ENCODE measurements at places on chromosomes 16 and 17.

- no peak for DNase-seq
Measured at GRCh38 chr16:19130385-19130784, 16.6 kb downstream of the ITPRIPL2 start.

GRCh38 chr16:13767215-13767614 lies 152.7 kb upstream of the ERCC4 start:
- DNase-seq: no peak

DNA sequence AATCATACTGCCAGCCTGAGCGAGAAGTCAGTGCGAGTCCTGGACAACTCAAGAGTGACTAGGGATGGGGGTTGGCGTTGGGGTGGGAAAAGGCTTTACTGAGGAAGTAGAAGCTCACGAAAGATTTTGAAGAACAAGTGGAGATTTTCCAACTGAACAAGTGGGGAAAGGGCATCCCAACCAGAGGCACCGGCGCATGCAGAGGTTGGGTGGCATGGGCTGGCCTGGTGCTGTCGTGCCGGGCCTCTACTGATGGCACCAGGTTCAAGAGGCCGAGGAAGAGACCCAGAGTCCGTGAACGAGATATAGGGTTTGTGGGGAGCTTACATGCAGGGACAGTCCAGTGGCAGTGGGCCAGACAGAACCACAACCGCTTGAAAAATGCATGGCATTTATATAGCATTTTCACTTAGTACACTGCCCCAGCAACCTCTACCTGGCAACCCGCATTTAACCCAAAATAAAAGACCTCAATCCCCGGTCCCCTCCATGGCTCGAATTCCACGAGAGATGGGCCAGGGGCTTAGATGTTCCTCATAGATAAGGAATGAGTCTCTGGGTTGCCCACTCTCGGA lies 7.7 kb upstream of the ITGA3 start:
- no peak for DNase-seq

GRCh38 chr17:7940743-7941142 lies 8.7 kb downstream of the CNTROB start:
- no peak for DNase-seq

GRCh38 chr17:57556977-57557376 lies 188.1 kb downstream of the CCDC182 start:
- DNase-seq: no peak

GRCh38 chr17:75116737-75117136 lies 7.0 kb downstream of the ARMC7 start:
- no peak for DNase-seq

DNA sequence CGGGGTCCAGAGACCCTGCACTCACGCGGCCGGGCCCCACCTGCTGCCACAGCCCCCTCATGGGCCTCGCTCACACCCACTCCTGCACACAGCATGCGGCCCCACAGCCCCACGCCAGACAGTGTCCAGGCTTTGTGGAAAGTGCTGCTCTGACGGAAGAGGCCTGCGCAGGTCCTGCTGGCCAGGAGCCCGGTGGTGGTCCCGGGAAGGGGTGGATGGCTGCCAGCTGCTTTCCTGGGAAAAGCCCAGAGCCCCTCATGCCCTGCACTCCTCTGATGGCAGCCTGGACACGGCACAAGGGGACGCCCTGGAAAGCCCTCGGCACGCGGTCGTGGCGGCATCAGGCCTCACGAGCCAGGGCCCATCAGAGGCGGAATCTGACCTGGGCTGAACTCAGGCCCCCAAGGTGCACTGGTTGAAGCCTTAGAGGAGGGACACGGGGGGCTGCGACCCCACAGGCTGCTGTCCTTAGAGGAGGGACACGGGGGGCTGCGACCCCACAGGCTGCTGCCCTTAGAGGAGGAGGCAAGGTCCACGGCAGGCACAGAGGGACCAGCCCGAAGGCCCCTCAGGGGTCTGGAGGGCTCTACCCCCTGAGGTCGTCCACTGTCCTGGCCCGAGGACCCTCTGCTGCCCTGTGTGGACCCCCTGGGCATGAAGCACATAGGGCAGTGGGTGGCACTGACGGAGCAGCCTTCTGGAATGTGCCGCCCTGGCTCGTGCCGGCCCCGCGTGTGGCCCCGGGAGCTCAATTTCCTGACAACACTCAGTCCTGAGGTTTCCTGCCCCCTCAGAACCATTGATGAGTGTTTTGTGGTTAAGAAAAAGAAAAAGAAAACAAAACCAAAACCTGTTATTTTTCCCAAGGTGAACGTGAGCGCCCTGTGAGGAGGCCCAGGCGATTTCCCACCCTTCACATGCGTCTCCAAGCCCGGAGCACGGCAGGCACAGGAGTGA lies 22.1 kb downstream of the SOX8 start:
- peak; percentile 47 for DNase-seq

GRCh38 chr16:8998108-8998507 lies 34.4 kb upstream of the USP7 start:
- DNase-seq: no peak

DNA sequence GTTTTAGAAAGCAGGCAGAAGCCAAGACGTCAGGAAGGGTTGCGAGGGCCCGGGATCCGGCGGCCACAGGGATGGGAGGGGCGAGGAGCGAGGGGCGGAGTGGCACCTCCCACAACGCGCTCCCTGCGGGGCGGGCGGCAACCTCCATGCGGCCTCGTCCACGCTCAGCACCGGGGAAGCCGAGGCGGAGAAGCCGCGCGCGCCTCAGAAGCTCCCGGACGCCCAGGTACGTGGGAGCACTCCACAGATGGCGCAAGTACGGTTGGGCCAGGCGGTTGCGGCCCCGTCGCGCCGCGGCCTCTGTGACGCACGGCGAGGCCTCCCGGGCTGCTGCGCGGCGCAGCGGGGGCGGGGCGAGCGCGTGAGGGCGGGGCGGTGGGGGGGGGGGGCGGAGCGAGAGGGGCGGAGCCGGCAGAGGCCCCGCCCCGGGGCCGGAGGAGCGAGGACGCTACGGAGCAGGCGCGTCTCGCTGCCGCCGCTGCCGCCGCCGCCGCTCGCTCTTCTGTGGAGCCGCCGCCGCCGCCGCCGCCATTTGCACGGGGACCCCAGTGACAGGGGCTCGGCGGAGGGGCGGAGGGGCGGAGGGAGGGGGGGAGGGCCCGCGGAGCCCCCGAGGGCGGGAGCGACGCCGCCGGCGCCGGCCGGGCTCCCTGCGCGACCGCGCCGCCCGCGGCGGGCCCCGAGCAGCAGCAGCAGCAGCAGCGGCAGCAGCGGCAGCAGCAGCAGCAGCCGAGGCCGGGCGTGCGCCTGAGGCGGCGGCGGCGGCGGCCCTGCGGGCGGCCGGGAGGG lies at the start of gene TENT4B:
TENT4B (plus strand) TSS at position 500 of the 789 bp plus-strand sequence. CDS start 316 bp downstream, outside the sequence.
- DNase-seq: peak; percentile 85

- DNase-seq: no peak
Measured at GRCh38 chr17:30389756-30390300, 11.1 kb downstream of the CPD start.

- no peak for DNase-seq
Measured at GRCh38 chr16:54459509-54460262, 173.1 kb upstream of the IRX3 start.

- DNase-seq: no peak
Measured at GRCh38 chr17:38341035-38341721, 2.6 kb downstream of the GPR179 start.

DNA sequence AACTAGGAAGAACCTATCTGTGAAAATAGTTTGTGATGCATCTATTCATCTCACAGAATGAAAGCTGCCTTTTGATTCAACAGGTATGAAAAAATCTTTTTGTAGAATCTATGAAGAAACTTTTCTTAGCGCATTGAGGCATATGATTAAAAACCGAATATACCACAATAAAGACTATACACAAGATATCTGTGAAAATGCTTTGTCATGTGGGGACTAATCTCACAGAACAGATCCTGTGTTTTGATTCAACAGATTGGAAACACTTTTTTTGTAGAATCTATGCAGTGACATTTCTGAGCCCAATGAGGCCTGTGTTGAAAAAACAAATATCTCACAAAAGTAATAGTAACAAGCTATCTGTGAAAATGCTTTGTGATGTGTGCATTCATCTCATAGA lies 2247.5 kb downstream of the TP53TG3F start:
- no peak for DNase-seq

- DNase-seq: no peak
Measured at GRCh38 chr17:50972577-50972976, 106.4 kb upstream of the TOB1 start.

DNA sequence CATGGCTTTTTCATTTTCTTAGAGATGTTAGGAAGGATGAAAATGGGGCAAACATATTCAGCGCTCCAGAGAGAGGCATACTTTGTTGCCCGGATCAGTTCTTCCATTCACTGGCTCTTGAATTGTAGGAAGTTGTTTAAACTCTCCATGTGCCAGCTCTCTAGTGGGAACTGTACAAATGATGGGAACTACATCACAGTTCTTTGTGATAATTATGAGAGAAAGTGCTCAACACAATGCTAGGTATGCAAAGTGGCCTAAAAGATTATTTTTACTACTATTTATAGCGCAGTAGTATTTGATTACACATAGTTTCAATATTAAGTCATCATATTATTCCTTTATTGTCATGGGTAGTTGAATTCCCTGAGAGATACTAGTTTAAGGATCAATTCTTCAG lies 268.5 kb downstream of the RBFOX1 start:
- DNase-seq: no peak

DNA sequence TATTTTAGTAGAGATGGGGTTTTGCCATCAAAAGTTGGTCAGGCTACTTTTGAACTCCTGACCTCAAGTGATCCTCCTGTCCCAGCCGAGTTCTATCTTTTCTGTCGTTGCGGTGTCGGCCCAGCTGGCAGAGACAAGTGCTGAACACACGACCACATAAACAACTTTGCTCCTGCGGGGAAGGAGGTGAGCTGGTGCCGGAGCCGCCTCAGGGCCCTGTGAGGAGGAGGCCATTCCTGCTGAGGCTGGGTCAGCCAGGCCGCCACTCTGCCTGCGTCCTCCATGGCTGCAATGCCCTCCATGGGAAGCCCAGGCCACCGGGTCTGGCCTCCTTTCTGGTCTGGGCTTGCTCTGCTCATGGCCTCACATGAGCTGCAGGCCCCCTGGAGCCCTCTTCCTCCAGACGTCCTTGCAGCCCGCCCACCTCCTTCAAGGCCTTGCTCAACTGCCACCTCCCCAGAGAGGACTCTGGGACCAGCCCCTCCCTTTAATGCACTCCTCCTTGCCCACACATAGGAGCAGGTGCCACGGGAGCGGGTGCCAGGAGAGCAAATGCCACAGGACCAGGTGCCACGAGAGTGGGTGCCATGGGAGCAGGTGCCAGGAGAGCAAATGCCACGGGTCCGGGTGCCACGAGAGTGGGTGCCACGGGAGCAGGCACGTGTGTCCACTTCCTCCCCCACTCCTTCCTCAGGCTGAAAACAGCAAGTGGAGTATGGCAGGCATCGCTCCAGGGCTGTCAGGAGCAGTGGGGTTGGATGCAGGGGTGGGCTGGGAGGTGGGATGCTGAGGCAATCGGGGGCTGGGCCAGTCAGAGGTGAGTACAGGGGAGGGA lies 28.4 kb upstream of the CBFA2T3 start:
- DNase-seq: no peak

GRCh38 chr17:12665263-12666210 lies at the start of gene MYOCD:
Gene MYOCD (plus strand): TSS chr17:12665890. CDS start chr17:12666189, 299 bp downstream.
- DNase-seq: no peak

- no peak for DNase-seq
Measured at GRCh38 chr17:6244796-6245195, 174.6 kb downstream of the WSCD1 start.

DNA sequence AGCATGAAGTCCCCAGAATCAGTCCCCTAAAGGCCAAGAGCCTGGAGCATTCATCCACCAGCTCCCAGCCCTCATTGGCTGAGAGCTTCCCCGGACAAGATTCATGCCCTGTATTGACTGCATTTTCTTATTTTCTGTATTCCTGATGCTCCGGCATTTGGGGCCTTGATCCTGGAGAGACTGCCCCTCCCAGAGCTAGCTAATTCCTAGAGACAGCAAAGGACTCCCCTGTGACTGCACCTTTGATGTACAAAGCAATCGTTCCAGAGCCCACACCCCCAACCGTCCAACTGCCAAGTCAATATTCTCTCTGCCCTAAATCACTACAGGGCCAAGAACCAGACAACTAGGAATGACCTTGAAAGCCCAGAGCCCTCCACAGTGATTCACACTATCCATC lies 93.4 kb upstream of the CDH5 start:
- no peak for DNase-seq

DNA sequence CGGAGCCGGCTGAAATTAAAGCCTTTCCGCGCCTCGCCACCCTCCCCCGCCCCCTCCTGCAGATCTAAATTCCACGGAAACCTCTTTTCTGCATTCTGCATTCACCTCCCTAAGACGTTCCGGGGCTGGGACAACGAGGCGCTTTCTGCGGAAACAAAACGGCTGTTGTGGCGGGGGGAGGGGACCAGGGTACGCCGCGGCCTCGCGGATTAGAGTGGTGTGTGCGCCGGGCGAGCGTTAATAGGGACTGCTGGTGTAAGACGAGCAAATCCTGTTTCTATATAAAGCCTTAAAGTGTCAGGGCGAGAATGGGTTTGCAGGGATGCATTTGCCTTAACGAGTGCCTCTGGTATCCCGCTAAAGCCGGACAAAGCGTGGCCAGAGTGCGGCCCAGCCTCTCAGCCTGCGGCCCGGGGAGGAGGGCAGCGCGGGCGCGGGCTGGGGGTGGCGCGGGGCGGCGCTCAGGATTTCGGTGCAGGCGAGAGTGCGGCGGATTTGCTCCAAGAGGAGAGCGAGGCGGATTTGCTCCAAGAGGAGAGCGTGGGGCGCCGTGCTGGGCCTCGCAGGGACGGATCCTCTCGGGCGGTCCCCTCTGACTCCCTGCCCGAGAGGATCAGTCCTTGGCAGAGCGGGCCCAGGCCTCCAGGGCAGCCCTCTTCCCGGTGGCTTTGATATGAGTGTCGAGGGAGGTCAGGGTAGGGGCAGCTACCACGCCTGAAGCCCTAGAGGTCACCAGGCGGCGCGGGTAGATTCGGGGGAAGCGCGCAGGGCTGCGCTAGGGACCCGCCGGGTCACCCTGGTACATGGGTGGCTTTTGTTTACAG lies 5.1 kb downstream of the BAHCC1 start:
- no peak for DNase-seq

GRCh38 chr16:3363793-3364192 lies 8.1 kb downstream of the OR2C1 start:
- no peak for DNase-seq

GRCh38 chr16:72481419-72481818 lies 309.5 kb upstream of the PMFBP1 start:
- DNase-seq: no peak

DNA sequence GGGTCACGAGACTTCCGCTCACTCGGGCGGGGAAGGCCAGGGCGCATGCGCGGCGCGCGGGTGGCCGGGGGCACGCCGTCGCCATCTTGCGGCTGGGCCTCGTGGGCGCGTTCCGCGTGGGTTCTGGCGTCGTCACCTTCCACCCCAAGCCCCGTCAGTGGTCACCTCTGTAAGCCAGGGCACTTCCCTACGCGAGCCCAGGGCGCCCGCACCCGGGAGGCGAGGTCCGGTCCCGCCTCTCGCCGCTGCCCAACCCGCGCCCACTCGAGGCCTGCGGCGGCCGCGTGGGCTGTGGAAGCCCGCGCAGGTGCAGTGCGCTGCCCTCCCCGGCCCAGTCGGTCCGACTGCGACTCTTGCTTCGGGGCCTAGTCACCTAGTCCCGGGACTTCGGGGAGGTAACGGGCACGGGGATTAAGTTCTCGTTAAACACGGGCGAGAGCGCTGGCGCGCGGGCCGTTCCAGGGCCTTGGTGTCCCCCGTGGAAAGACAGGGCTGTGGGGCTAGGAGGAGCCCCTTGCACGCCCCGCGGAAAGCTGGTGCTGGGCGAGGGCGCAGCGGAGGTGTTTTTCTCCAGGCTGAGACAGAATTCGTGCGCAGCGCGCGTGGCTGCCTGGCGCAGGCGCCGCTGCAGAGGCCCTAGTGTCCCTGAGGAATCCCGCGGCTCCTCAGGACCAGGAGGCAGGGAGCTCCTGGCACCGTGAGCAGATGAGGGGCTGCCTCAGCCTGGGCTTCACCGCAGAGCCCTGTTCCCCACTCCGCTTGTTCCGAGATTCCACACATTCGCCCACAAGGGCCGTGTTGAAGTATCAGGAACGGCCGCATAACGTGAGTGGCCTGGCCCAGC lies 472 bp upstream of the ARHGDIA start:
- DNase-seq: peak; percentile 97
